C1 segment of cervical spinal cord (tissue), 14 donors: ENCODE measurements at places on chromosomes 6 and 20.

DNA sequence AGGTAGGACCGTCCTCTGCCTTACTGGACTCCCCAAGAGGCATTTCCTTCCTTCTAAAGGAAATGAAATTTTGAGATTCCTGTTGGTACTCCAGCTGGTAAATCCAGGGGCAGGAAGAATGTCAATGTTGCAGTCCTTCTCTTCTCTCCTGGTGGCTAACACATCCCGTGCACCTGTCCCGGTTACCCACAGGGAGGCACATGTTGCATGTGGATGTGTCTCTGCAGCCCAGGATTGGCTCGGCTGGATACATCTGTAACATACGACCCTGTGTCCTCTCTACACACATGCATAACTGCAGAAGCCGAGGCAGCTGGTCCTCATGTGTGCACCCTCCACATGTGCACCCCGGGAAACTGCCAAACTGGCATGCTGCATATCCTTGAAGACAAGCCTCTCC is 1.3 kb upstream of the LRFN2 start:
- no peak for DNase-seq

GRCh38 chr6:45986746-45987274 is 28.9 kb downstream of the CLIC5 start:
- DNase-seq = no peak

- DNase-seq = no peak
Measured at GRCh38 chr6:142551274-142551811, 249.5 kb downstream of the ADGRG6 start.

GRCh38 chr6:146364816-146365594 is 178.6 kb upstream of the RAB32 start:
- DNase-seq = no peak

- no peak for DNase-seq
Measured at GRCh38 chr6:169167581-169168301, 85.9 kb downstream of the THBS2 start.

DNA sequence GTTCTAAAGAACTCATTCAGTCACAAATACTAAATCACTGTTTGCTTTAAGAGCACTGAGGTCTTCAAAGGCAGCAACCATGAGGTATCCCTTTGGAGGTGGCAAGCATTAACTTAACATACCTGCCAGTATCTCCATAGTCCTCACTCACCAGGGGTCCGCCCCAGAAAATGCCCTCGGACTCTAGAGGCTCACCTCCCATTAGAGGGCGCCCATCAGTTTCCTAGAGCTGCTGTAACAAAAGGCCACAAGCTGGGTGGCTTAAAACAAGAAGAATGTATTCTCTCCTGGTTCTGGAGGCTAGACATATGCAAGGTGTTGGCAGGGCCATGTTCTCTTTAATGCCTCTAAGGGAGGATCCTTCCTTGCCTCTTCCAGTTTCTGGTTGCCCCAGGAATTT is 12.0 kb upstream of the RNGTT start:
- DNase-seq = no peak

- no peak for DNase-seq
Measured at GRCh38 chr20:37901240-37901639, 1.7 kb upstream of the VSTM2L start.

GRCh38 chr6:21340573-21340972 is 253.0 kb upstream of the SOX4 start:
- DNase-seq = no peak

DNA sequence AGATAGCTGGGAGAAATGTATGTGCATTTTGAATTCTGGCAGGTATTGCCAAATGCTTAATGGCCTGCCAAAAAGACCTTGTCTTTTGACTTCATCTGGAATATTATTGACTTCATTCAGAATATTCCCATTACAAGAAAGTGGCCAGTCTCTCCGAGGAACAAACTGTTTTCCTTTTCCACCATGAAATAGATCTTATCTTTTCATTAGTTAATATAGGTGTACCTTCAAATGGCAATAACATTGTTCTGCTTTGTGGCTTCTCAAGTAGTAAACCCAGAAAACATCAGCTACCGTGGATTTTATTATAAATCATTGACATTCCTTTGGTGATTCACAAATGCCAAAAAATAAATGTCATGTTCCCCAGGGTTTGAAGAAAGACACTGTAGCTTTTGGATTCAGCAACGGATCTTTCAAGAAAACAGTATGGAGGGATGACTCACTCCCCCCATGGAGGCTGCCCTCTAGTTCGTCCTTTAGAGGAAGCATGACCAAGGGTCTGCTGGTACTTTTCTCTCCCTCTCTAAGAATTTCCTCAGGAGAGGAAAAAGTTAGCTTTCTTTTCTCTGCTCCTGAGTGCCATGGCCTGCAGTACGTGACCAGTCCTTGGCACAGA is 1.1 kb upstream of the RNF182 start:
- no peak for DNase-seq

DNA sequence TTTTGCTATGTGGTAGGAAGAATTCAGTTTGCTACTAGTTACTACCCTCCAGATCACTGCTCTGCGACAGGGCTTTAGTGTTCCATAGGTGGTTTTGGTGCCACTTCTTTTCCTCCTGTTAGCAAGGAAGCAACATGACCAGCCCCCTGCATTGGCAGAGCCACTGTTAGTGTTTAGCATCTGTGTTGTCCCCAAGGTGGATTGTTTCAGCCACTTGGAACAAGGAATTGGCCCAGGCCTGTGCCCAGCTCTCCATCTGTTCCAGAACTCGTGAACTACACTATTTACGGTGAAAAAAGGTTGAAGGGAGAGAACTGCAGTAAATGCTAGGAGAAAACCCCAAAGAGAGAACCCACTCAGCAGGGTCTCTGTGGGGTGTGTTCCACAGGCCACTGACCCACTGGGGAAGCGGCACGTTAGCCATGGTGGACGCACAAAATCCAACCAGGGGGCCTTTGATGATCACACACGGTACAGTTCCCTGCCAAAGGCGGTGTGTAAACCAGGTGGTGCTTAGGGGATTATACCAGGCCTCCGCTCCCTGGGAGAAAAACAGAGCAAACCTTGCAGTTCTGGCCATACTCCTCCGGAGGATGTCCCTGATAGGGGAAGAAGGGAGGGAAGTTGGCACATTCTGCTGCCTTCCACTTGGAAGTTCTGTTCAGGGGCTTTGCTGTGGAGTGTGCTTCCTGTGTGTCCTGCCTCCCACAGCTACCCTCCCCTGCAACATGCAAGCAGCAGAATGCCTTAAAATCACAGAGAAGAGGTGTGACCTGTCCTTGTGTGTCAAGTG is 72.3 kb downstream of the LYRM2 start:
- DNase-seq = no peak

DNA sequence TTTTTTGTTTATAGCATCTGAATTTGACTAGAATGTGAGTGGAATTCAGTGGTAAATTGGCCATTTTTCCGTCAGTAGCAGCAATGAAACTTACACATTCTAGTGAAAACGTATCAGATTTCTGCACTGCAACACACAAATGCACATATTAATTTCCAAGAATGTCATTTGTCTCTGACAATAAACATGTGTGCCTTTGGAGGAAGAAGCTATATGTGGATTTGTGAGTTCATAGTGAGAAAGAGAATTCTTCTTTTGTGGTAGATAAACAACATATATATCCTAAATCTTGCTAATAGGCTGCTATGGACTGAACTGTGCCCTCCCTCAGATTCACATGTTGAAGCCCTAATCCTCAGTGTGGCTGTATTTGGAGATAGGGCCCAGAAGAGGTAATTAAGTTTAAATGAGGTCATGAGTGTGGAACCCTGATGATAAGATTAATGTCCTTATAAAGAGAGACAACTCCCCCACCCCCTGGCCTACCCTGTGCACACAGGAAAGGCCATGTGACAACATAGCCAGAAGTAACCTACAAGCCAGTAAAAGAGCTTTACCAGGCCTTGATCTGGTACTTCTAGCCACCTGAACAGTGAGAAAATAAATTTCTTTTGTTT is 200.2 kb upstream of the EYA4 start:
- DNase-seq = no peak

DNA sequence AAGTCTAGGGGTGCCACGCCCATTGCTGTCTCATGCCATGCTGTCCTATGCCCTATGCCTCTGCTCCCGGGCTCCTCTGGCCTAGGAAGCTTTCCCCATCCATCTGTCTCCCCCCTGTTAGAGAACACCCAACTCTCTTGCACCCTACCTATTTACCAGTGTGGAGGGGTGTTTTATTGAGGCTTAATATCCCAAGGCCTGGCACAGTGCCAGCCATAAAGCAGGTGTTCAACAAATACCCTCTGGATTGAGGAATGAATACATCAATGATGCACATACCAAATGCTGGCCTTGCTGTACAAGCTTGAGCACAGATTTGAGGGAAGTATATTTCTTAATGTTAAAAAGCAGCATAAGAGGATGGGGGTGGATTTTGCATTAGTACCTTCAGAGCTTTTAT is 38.3 kb downstream of the METTL24 start:
- no peak for DNase-seq

- no peak for DNase-seq
Measured at GRCh38 chr20:13813910-13814309, 29.1 kb downstream of the NDUFAF5 start.

GRCh38 chr6:87873556-87873955 is 171.5 kb upstream of the AKIRIN2 start:
- no peak for DNase-seq

GRCh38 chr20:46787991-46788762 is 78.7 kb downstream of the SLC2A10 start:
- no peak for DNase-seq

- DNase-seq = no peak
Measured at GRCh38 chr6:82097676-82098075, 149.9 kb downstream of the IBTK start.

DNA sequence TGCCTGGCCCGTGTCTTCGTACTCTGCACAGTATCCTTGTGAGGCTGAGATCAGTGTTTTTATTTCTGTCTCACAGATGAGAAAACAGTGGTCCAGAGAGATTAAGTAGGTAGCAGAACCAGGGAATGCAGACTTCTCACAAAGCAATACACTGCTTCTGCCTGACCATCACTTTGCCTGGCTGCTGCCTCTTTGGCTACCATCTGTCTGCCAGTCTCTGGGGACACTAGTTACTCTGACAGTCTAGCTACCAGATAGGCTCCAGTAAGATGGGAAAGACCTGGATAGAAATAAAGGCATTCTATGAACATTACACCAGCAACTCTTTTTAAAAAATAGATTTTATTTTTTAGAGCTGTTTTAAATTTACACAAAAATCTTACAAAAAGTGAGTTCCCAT is 96.9 kb downstream of the PHACTR3 start:
- DNase-seq = no peak

DNA sequence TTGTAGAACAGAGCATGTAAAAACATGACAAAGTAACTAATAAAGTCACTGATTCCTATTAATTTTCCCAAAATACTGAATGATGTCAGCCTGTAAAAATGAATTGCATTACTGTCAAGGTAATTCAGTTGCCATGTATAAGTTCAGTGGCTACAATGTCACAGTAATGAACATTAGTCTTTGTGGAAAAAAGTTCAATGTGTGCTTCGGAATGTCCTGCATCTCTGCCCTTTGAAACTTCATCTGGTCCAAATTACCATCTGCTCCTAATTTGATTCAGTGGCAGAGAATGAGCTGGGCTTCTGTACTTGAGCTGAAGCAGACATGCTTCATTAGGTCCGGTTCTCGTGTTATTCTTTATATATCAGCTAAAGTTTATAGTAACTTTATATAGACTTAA is 567.4 kb downstream of the COL12A1 start:
- DNase-seq = no peak

- DNase-seq = no peak
Measured at GRCh38 chr6:43575105-43575771, 600 bp downstream of the XPO5 start.

- no peak for DNase-seq
Measured at GRCh38 chr20:47665221-47665991, 119.9 kb downstream of the SULF2 start.

- DNase-seq = no peak
Measured at GRCh38 chr6:130559166-130559565, 193.3 kb downstream of the TMEM200A start.

DNA sequence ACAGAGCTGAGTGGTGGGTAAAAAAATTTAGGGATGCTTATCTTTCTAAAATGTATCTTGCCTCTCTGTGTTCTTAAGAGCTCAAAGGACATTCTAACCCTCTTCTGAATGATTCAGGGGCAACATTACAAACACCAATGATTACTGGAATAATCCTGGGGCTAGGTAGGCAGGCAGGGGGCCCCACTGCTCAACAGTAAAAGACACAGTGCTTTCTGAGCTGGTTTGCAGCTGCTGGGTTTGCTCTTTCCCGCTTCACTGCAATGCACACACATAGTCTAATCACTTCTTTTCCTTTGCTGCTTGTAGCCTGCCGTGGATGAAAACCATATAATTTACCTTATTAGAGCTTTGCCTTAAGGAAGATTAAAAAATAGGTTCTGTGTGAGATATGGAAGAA is 23.9 kb downstream of the CLDN20 start:
- DNase-seq = no peak

DNA sequence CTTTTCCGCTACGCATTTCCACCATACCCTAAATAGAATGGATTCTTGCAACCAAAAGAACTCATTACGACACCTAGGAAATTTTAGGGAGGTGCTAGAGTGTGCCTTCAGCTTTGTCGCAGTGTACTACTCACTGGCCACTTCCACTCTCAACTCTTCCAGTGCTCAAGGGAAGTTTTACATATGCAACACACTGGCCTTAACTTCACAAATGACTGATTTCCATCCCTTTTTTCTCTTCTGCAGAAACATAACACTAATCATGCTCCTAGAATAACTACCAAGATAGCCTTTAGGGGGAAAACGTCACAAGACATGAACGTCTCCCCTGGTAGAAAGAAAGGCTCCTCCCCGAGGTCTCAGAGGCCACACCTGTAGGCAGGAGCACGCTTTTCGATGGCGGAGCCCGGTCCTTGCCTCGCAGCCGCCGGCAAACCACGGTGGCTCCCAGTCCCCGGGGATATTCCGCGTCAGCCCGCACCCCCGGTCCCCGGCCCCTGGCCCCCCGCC is 584 bp downstream of the LYRM4 start:
- DNase-seq = no peak

DNA sequence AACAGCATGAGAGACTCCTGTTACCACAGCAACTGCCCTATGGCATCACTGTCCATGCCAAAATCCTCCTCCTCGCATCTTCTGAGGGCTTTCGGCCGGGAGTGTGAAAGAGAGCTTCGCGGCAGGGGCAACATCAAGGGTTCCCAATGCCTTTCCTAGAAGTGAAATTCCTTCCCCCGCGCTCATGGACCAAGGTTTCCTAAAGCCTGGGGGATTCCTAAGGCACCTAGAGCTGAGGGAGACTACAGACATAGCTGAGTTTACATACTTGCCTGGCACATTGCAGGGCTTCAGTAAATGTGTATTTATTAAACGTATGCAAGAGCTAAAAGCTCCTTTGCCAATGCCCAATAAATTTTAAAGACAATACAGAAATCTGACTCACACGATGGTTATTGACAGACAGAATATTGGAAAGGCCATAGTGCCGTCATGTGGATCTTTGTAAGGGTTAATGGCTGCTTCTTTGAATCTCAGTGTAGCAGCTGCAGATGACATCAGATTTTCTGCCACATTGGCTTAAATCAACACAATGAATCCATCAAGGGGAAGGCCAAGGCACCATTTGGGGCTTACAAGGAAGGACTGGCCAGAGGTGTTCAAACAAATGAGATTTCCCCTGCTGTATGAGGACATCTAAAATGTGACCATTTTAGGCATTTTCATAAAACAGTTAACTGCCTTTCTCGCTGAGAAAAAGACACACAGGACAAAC is 281.2 kb upstream of the JARID2 start:
- DNase-seq = no peak
